ENCODE measurements at places on chromosomes 5 and 9. TPM values are rescaled to one million over a fixed set of nuclear protein-coding genes. Genes with fewer than 3 reads are reported as not detected.

The PELO gene
- polyA plus RNA-seq, result 30.5 TPM

The NR4A3 gene
- polyA plus RNA-seq, result 8.2 TPM

The DDX4 gene
- not detected for polyA plus RNA-seq

The HMCN2 gene
- not detected for polyA plus RNA-seq

The PCDHA9 gene
- polyA plus RNA-seq, result 0.03 TPM

The PAEP gene
- polyA plus RNA-seq, result not detected

The CLTB gene
- polyA plus RNA-seq, result 116 TPM

The ZCCHC9 gene
- 35.9 TPM for polyA plus RNA-seq

The SPATA6L gene
- 0.45 TPM for polyA plus RNA-seq

The ELAVL2 gene
- 0.02 TPM for polyA plus RNA-seq

The CTNND2 gene
- not detected for polyA plus RNA-seq

The GLDC gene
- polyA plus RNA-seq, result 0.73 TPM

The SLCO4C1 gene
- polyA plus RNA-seq, result 0.01 TPM

The RAD50 gene
- polyA plus RNA-seq, result 23.1 TPM

The CYLC2 gene
- not detected for polyA plus RNA-seq

The FGF1 gene
- polyA plus RNA-seq, result 6.9 TPM

The RC3H2 gene
- 29.4 TPM for polyA plus RNA-seq

The SPINK6 gene
- polyA plus RNA-seq, result not detected

The RXRA gene
- polyA plus RNA-seq, result 11.5 TPM

The CD274 gene
- 3.1 TPM for polyA plus RNA-seq

The FAM169A gene
- 0.88 TPM for polyA plus RNA-seq

The RBM27 gene
- polyA plus RNA-seq, result 17.3 TPM

The FST gene
- polyA plus RNA-seq, result 1,058 TPM

The OR1Q1 gene
- 0.17 TPM for polyA plus RNA-seq

The TSC1 gene
- 43.4 TPM for polyA plus RNA-seq

The SMIM33 gene
- polyA plus RNA-seq, result not detected

The C5orf52 gene
- not detected for polyA plus RNA-seq

The WASHC1 gene
- 4.6 TPM for polyA plus RNA-seq

The MYOT gene
- not detected for polyA plus RNA-seq

The PAIP1 gene
- polyA plus RNA-seq, result 101 TPM

The ARID3C gene
- not detected for polyA plus RNA-seq

The C9 gene
- polyA plus RNA-seq, result not detected

The PCDHA6 gene
- 0.11 TPM for polyA plus RNA-seq

The GABBR2 gene
- polyA plus RNA-seq, result 0.32 TPM

The CAMK4 gene
- 5.9 TPM for polyA plus RNA-seq
